H4 (cell line): ENCODE measurements at places on chromosomes 11 and 22.
A peak's percentile ranks its signal among the peaks of the same experiment; 100 is the strongest.

GRCh38 chr11:83723999-83724398, 437.8 kb upstream of the CCDC90B start:
- peak; percentile 50 for DNase-seq

- DNase-seq, result no peak
Observed at GRCh38 chr11:112523477-112523876, 262.8 kb upstream of the PLET1 start.

- DNase-seq, result no peak
Observed at GRCh38 chr22:44752285-44753188, at the start of gene ARHGAP8. ARHGAP8 (plus strand) TSS chr22:44752575; CDS start chr22:44786528, 33,953 bp downstream.

DNA sequence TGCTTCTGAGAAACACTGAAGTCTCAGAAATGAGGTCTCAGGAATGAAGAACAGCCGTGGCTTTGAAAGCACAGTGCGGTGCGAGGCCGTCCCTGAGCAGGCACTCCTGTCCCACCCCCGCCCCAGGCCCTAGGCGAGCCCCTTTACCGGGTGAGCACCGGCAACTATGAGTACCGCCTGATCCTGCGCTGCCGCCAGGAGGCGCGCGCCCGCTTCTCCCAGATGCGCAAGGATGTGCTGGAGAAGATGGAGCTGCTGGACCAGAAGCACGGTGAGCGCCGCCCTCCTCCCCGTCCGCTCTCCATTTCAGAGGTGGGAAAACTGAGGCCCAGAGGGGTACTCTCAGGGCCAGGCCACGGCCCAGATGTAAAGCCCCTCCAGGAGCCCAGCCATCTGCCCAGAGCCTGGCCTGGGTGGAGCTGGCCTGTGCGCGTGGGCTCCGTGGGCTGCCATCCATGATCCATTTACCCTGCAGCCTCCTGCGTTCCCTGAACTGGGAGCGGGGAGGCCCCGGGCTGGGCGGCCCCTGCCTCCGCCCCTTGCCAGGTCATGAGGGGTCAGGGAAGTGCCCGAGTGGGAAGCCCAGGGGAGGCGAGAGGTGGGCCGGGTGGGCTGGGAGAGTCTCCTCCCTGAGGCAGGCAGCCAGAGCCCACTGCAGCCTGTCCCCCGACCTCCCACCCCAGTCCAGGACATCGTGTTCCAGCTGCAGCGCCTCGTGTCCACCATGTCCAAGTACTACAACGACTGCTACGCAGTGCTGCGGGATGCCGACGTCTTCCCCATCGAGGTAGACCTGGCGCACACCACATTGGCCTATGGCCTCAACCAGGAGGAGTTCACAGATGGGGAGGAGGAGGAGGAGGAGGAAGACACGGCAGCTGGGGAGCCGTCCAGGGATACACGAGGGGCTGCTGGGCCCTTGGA, 9.5 kb downstream of the SLC16A8 start:
- no peak for DNase-seq

GRCh38 chr22:49157529-49158339, 669.9 kb downstream of the BRD1 start:
- DNase-seq, result no peak

DNA sequence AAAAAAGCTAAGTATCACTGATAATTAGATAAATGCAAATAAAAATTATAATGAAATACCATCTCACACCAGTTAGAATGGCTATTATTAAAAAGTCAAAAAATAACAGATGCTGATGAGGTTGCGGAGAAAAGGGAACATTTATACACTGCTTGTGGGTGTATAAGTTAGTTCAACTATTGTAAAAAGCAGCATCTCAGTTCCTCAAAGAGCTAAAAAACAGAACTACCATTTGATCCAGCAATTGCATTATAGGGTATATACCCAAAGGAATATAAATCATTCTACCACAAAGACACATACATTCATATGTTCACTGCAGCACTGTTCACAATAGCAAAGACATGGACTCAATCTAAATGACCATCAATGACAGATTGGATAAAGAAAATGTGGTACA, 120.3 kb upstream of the ZBED5 start:
- no peak for DNase-seq

DNA sequence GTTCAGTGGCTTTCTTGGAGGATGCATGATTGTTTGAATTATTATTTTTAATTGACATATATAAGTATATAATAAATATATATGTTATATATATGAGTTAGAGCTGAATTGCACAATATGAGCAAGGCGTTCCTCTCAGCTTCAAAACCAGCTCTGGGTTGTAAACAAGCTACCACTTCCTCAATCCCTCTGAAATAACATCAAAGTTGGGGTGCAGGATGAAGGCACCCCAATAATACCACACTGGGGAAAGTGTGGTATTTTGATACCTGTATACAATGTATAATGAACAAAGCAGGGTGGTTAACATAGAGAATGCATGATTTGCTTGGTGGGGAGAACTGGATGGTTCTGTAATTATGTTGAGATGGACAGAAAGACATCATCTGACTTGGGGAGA, 1.7 kb upstream of the SORL1 start:
- DNase-seq, result no peak

DNA sequence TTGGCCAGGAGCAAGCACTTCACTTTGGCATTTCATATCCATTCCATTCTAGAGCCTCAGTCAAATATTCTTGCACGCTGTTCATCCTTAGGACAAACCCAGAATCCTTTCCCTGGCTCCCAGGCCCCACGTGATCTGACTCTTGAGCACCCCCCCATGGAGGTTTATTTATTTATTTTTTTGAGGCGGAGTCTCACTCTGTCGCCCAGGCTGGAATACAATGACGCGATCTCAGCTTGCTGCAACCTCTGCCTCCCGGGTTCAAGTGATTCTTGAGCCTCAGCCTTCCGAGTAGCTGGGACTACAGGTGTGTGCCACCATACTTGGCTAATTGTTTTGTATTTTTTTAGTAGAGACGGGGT, 12.7 kb upstream of the TSGA10IP start:
- no peak for DNase-seq

DNA sequence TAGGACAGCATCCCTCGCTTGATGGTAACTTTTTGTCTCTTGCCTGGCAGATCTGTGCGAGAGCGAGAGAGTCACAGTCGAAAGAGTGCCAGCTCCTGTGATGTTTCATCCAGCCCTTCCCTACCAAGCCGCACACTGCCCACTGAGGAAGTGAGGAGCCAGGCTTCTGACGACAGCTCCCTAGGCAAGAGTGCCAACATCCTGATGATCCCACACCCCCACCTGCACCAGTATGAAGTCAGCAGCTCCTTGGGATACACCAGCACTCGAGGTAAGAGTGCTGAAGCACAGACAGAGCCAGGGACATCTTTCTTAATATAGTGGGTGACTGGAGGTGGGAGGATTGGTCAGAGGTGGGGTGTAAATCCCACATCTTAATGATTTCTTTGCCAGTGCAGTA, 61.1 kb downstream of the DEPDC5 start:
- no peak for DNase-seq

DNA sequence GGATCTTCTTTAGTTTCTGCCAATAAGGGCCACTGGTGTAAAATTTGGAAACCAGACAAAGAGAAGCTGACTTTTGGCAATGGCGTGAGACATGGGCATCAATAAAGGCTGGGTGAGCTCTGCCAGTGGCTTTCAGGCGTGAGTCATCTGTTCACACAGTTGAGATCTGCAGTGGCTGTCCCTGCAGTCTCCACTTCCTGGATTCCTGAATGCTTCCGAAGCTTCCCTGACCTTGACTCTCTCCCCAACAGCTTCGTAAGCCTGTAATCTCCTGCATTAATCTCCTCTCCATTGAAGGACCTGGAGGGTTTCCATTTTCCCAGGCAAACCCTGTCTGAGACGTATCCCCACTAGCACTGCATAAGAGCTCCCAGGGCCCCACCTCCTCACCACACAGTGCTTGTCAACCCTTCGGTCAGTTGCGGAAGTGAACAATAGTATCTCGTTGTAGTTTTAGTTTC, 574.7 kb downstream of the TBC1D22A start:
- DNase-seq, result peak; percentile 96

DNA sequence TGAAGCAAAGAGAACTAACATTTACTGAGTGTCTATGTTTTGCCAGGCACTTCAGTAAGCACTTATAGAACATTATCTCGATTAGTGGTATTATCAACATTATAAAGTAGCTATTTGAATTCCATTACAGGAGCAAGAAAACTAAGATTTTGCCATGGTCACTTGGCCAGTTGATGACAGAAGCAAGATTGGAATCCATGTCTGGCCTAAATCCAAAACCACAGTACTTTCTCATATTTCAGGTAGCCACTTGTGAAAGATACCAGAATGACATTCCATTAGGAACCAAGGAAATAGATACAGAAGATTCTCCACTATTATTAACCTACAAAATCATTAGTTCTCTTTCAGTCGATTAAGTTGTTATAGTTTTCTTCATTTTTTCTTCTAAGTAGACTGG, 691.0 kb upstream of the API5 start:
- no peak for DNase-seq

DNA sequence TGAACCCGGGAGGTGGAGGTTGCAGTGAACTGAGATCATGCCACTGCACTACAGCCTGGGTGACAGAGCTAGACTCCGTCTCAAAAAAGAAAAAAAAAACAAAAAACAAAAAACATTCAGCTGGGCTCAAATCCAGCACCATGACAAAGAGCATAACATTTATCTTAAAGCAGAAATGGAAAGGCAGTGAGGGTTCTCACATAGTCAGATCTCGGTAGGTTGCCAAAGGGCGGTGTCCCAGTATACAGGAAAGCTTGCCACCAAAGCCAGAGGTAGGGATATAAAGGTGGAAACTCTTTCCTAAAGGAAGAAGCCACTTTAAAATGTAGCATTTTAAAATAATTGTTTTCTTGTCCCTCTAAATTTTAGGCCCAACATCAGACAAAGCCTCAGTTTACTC, 22.4 kb upstream of the CAPRIN1 start:
- no peak for DNase-seq

GRCh38 chr11:57515332-57516060, at the start of gene SLC43A1:
SLC43A1 (minus strand) TSS chr11:57515702; CDS start chr11:57514111, 1,591 bp downstream.
- DNase-seq, result no peak

DNA sequence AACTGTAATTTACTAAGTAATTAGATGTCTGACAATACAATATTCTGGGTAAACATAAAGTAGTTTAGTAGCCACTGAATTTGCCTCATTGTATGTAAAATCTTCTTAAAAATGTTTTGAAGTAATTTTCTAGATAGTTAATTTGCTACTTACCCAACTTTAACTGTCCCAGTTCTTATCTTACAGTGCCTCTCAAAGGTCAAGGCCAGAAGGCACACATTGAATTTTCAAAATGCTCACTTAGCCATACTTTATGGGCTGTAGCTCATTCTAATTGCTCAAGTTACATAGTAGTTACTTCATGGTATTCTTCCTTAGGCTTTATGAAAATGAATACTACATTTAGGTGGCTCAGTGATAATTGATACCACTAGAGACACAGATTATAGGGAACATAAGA, 666.6 kb downstream of the CNTN5 start:
- no peak for DNase-seq

- no peak for DNase-seq
Observed at GRCh38 chr11:4672470-4672869, 25.2 kb downstream of the OR51E2 start.

- DNase-seq, result no peak
Observed at GRCh38 chr11:94885581-94885980, 87.8 kb downstream of the CWC15 start.

DNA sequence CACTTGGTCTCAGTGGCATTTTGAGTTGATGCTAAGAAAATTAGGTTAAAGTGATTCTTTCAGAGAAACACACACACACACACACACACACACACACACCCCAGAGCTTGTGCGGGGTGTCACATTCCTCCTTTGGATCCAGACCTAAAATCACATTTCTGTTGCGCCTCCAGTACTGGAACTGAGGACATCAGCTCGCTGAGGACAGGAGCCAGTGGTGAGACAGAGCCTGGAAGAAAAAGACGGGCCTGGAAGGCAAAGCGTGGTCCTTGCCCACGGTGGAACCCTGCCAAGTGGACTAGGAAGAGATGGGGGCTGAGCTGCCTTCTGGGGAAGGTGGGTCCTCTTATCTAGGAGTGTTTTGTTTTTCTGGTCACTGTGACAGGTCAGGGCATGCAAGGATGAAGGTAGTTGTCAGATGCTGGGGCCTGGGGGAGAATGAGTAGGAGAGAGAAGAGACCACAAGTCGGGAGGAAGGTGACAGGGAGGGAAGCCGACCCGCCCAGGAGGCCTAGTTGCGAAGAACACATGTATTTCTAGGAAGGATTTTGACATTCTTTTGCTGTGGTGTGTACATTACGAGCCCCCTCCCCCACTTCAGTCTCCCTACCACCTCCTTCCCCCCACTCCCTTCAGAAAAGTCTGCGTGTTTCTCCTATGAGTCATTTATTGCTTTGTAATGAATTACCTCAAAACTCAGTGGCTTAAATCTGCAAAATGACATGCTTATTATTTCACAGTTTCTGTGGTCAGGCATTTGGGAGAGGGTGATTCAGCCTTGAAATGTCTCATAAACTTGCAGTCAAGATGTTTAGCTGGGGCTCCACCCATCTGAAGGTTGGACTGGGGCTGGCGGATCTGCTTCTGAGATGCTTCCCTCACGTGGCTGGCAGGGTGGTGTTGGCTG, 4.8 kb upstream of the ELFN2 start:
- DNase-seq, result peak; percentile 92

GRCh38 chr11:748007-748359, 719 bp downstream of the TALDO1 start:
- DNase-seq, result no peak

- peak; percentile 27 for DNase-seq
Observed at GRCh38 chr11:82356316-82356715, 377.3 kb downstream of the FAM181B start.

GRCh38 chr11:70229737-70230136, 26.6 kb downstream of the FADD start:
- DNase-seq, result no peak
